ENCODE measurements at places on chromosomes 1 and 21.

DNA sequence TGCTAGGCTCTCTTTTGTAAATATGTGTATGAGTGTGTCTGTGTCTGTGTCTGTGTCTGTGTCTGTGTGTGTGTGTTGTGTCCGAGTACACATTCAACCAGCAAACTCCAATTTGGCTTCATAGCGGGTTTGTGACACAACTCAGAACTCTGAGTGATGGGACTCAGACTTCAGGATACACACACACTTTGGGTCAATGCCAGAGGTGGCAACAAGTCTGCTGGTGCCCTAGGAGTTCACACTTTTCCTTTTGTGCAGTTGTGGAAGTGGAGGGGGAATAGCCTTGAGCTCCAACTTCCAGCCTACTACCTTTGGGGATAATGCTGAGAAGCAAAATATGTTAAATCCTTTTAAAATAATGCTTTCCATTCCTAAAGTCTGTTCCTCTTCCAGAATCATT lies 16.6 kb upstream of the TBX15 start:
- no peak for DNase-seq

DNA sequence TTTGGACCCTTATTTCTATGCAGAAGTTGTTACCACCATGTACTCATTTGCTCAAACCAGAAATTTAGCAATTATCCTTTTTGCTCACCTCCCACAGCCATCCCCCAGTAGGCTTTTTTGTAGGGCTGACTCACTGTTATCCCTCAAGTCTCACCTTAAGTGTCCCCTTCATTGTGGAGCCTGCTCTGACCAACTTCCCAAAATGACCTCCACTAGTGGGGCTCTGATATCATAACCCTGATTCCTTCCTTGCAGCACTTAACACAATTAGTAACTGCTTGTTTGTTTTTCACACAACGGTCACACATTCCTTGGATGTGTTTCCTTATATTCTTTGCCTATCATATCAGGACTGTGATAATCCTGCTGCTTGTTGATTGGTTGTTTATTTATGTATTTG lies 76.7 kb downstream of the PATJ start:
- no peak for DNase-seq

GRCh38 chr1:19483691-19484090 lies 1.6 kb downstream of the CAPZB start:
- DNase-seq: no peak

GRCh38 chr1:33965086-33965485 lies 101.2 kb downstream of the HMGB4 start:
- DNase-seq: no peak

DNA sequence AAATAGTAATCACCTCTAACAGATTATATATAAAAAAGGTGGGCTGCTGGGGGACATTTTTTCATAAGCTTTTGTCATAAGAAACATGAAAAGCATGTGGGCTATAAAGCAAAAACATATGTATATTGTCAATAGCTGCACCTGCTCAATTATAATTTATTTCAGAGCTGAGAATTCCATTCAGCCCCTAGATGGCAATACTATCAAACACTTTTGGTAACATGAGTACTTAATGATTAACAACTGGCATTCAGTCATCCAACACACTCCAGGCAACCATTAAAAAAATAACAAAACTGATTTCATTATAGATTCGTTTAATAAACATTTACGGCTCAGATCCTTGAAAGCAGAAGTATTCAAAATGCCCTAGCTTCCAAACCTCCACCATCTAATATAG lies 115.1 kb downstream of the KCTD3 start:
- no peak for DNase-seq

DNA sequence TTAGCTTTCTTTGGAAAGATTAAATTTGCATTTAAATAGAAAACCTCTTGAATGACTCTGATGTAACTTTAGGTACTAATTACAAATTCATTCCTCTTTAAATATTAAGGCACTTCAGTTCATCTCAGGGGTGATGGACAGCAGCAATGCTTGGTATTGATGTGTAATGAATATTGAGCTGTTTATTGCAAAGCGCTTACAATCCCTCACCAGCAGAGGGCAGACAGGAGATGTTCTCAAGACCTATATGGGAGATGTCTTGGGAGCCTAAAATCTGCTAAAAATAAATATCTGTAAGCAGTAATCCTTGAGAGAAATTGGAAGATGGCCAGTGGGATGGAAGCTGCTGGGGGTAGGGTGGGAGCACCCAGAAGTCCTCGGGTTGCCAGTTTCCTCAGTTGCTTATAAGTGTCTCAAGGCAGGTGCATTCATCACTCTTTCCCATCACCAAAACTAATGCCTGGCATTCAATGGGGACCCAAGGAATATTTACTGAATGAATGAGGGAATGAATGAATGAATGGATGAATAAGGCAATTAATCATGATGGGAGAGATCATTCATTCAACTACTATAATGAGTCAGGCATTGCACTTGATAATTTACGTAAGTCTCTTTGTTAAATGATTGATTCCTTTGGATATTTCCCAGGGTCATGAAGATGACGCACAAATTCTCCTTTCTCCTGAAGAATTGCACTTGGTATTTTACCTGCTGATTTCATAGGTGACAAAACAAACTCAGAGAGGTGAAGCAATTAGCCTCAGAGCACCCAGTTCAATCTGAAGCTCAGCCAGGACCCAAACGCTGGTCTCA lies 2.3 kb downstream of the KLHDC8A start:
- peak; percentile 80 for DNase-seq

DNA sequence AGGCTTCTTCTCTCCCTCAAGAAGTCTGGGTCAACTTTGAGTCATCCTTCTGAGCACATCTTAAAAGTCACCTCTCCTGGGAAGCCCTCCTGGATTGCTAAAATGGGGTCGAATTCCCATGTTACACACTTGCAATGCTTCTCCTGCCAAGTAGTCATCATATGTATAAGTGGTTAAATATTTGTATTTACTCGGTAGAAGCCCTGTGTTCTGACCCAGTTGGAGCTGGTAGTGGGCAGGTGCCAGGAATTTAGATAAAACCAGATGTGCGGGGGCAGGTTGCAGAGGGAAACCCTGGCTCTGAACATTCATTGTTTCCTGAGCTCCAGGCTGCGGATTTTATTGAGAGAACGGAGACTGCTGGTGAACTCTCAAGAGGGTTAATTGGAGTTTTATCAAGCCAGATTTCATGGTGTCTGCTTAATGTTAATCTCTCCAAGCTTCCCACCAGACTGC lies 52.8 kb upstream of the RPL11 start:
- peak; percentile 79 for DNase-seq

- no peak for DNase-seq
Observed at GRCh38 chr1:4396551-4396950, 257.9 kb upstream of the AJAP1 start.

DNA sequence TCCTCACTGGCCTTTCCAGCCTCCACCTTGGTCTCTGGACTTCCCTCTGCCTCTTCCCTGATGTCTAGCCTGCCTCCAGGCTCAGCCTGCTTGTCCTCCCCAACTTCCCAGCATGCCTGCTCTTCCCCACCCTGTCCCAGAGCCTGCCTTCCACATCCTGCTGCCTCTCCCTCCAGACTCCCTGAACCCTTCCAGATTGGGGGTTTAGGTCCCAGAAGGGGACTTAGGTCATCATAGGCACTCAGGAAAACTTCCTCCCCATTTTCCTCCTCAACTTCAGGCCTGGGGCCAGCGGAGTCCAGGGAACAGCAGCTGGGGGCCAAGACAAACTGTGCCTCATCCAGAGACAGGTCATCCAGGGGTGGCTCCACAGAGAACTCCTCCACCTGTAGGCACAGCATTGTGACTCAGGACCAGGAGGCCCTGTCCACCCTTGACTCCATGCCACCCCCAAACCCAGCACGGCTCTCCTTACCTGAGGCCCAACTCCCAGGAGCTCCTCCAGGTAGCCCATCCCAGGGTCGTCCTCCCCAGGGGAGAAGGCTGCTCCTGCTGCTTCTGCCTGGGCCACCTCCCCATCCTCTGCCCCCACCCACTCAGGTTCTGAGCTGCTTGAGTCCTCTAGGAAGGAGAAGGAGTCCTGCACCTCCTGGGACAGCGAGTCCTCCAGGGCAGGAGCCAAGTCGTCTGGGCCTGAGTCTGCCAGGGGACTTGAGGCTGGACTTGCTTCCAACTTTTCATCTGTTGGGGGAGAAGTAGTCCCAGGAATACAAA lies 3.4 kb upstream of the USF1 start:
- no peak for DNase-seq

DNA sequence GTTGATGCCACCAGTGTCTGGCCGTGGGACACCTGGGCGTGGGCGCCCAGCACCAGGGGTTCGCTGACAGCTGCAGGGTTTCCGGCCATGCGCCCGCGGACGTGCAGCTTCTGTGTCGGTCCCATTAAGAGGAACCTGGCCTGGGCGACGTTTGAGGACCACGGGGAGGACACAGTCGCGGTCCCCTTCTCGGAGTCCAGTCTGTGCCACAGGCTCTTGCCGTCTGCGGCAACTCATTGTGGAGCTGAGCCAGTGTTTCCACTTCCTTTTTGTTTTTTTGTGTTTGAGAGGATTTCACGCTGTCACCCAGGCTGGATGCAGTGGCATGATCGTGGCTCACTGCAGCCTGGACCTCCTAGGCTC lies 1.6 kb upstream of the C1orf159 start:
- no peak for DNase-seq

DNA sequence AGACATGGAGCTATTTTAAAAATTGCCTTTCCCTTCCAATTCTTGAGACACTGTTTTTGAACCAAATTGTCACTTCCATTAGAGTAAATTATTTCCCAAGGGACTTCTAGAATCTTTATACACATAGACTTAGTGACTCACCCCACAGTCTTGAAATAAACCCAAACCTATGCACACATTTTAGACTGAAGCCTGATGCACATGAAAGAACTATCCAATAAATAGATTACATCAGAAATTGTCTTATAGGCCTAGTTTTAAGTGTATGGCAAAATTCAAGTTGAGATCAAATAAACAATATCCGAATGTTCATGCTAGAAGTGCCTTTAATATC lies 32.2 kb upstream of the ZNF326 start:
- no peak for DNase-seq

- DNase-seq: peak; percentile 3
Observed at GRCh38 chr1:157438146-157438545, 114.2 kb downstream of the FCRL5 start.

- no peak for DNase-seq
Observed at GRCh38 chr1:58573705-58574591, 3.1 kb downstream of the TACSTD2 start.

DNA sequence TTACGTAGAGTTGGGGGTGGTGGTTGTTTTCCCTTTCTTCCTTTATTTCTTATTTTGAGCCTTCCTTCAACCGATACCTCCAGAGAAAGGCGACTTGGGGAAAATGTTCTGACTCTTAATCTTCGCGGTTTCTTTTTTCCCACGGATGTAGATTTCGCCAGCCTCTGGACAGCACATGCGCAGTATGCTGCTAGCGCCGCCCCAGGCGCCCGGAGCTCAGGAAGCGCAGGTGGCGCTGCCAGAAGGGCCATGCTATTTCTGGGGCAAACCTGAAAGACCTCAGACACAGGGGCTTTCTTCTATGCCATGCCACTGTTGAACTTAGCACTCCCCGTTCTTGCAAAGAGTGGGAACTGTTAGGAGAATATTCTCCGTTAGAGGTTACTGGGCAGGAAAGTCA lies 392.1 kb downstream of the KIF26B start:
- DNase-seq: no peak

DNA sequence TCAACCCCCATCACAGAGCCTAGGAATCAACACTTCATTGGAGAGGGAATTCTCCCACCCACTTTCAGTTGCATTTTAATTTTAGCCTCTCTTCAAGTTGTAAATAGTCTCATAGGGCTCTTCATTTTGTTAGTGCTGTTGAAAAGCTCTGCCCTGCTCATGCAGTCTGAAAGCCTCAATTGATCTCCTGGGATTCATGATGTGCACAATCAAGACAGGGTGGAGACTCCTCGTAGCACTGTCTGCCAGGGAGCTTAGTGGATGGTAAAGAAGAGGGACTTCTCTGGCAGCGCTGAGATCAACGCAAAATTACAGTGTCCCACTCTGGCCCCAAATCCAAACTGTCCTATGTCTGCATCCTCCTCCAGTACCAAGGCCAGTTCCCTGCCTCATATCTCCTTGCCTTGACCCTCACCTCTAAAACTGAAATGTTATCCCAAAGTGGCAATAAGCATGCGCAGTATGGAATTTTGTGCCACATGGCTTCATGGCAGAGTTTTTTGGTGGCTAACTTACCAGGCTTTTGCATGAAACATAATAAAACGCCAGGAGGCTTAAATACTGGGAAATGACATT lies 282.2 kb downstream of the CACNA1E start:
- DNase-seq: no peak

DNA sequence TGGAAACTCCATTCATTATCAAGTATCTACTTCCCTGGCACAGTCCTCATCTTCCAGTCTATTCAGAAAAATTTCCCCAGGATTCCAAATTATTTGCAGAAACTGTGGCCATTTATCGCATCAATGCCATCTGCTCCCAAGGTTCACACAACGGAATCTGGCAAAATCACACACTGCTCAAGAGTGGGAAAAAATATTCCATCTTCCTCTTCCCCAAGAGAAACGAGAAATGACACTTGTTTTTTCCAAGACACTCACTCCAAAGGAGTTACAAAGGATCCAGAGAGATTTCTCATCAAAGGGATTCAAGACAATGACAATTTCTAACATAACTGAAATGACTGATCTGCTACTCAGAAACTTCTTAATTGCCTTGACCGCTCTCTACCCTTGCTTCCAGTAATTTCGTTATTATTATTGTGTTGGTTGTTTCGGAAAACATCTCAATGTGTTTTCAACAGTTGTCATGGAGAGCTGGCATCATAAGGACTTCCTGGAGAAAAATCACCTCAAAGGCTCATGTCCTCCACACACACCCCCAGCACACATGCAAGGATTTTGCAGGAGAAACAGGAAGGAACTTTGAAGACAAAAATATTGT lies 128.0 kb downstream of the PSMG1 start:
- DNase-seq: peak; percentile 80

DNA sequence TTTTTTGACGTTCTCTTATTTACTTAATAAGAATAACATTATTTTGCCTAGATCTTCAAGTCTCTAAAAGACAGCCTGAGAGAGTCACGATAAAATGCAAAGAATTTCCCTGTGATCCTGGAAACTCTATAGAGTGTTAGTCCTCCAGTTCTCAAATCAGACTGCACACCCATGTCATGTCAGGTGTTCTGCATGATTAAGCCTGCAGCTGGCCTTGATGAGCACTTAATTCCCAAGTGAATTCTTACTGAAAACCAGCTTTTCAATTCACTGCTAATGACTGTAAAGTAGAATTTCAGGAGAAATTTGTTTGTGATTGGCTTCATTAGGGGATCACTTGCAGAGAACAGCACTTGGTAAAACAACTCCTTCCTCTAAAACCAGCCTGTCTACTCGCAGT lies 41.9 kb downstream of the CHML start:
- no peak for DNase-seq

All from muscle of leg (tissue), 16 donors.